ENCODE measurements at places on chromosomes 5 and 9.

GRCh38 chr5:54556141-54556540 lies 38.6 kb downstream of the SNX18 start:
- no peak for DNase-seq

GRCh38 chr5:177528631-177529030 lies 11.9 kb upstream of the DDX41 start:
- DNase-seq, result no peak

- no peak for DNase-seq
Measured at GRCh38 chr9:37953206-37953774, 49.4 kb upstream of the SLC25A51 start.

DNA sequence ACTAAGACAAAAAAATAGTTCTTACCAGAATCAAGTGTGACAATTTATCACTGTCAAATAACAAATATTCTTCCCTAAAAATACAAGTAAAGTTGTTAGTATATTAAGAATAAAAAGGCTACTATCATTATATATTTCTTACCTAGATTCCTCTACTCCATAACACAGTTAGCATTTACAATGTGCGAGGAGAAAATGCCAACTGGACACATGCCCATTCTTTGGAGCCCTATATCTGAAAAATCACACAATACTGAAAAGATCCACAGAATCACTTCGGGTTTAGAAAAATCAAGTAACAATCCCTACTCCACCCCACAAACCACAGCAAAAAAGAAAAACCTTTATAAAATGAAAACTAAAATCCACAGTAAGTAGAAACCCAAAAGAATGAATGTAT lies 70.9 kb downstream of the PKD2L2 start:
- DNase-seq, result no peak

DNA sequence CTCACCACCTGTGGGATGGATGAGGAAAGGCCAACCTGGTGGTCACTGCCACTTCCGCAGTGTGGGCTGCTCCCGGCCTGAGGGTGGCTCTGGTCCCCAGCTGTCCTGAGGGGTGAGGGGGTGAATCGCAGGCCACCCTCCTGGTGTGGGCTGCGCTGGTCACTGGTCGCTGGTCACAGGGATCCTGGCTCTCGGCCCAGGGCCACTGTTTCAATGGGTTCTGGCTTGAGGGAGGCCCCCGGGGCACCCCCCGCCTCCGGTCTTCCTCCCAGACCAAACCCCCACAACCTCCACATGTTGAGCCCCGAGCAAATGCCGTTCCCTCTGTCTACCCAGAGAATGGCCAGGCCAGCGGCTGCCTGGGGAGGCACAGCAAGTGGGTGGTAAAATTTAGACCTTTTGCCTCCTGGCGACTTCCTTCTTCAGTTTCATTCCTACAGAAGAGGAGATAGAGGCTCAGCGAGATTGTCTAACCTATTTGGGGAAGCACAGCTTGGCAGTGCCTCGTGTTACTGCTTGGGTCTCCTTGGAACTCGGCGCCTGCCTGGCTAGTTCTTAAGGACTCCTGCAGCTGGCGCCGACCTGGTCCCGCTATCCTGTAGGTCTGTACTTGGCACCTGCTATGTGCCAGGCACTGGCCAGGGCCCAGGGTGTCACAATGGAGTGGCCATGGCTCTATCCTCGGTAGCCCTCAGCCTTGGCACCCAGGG lies 48.2 kb downstream of the RXRA start:
- DNase-seq, result no peak

DNA sequence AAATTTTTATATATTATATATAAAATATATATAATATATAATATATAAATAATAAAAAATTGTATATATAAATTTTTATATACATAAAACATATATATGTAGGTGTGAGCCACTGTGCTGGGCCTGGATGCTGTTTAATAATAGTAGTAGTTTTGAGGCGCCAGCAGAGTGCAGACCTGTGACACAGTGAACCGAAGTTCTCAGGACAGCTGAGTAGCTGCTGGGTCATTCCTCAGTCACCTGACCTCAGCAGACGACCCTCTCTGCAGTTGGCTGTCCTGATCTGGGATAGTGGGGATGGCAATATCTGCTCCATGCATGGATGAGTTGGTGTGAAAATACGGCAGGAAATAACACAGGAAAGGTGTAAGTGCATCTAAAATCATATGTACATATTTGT lies 3.3 kb upstream of the SNX18 start:
- no peak for DNase-seq

DNA sequence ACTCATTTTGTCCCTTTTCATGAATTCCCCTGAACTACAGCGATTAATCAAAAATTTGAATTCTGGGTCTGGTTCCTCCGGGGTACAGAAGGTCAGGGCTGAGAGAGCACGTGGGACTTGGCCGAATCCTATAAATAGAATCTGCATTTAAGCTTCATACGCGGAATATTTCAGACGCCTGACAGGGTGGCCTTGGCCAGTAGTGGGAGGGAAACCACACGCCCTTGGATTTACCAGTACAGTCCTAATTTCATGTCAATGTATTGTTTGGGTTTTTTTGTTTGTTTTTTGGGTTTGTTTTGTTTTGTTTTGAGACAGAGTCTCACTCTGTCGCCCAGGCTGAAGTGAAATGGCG lies 21.5 kb upstream of the NIPBL start:
- no peak for DNase-seq

DNA sequence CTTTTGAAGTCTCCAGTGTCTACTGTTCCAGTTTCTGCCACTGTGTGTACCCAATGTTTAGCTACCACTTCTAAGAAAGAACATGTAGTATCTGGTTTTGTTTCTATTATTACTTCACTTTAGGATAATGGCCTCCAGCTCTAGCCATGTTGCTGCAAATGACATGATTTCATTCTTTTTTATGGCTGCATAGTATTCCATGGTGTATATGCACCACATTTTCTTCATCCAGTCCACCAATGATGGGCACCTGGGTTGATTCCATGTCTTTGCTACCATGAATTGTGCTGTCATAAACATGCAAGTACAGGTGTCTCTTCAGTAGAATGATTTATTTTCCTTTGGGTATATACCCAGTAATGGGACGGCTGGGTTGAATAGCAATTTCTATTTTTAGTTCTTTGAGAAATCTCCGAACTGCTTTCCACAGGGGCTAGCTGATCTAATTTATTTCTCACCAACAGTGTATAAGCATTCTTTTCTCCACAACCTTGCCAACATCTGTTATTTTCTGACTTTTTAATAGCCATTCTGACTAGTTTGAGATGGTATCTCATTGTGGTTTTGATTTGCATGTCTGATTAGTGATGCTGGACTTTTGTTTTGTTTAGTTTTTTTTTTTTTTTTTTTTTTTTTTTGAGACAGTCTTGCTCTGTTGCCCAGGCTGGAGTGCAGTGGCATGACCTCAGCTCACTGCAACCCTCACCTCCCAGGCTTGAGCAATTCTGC lies 68.9 kb downstream of the WDR41 start:
- DNase-seq, result no peak

DNA sequence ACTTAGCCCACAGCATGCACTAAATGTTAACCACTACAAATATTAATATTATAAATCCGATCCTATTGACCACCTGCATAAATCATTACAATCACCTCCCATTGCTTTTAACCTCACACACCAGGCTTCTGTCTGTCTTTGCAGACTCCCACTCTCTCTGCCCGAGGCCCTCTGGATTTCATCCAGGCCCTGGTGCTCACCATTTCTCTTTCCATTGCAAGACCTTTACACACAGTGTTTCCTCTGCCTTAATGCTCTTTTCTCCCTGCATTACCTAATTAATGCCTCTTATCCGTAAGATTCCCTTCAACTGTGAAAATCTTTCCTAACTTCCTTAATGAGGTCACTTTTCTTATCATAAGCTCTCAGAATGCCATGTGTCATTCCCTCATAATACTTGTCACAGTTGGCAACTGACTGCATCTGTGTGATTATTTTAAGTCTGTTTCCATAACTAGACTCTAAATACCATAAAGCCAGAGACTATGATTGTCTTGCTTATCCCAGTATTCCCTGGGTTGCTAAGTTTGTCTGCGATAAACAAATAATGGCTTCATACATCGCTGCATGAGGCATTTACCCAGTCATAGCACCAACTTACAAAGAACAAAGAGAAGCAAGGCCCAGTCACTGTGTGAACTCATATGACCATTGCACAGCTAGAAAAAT lies 155.1 kb downstream of the CCDC192 start:
- no peak for DNase-seq

- DNase-seq, result no peak
Measured at GRCh38 chr5:56269216-56269927, 36.2 kb upstream of the ANKRD55 start.

- DNase-seq, result no peak
Measured at GRCh38 chr5:153742060-153742459, 251.6 kb downstream of the GRIA1 start.

GRCh38 chr5:142322747-142323479 lies 1.9 kb downstream of the SPRY4 start:
- DNase-seq, result no peak

DNA sequence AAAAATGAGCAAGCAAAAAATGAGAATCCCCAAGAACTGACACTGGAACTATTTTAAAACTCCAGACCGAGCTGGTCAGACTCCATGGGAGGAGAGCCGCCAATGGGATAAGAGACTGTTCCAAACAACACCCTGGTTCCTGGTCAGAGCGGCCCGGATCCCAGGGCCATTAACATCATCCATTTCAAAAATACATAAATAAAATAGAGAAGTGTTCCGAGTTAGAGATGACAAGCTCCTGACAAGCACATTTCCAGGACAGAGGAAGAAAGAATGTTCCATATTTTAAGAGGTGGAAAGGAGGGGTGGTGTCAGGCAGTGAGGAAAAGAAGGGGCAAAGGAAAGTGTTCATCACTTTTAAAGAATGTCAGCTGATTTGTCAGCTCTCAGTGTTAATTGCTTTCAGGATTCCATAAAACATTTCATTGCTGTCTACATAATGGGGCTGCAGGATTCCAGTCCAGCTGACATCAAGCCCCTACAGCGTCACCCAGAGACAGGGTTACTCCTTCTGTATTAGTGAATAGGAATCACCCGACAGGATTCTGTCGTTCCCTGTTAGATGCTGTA lies 202.5 kb upstream of the TRIM32 start:
- no peak for DNase-seq

DNA sequence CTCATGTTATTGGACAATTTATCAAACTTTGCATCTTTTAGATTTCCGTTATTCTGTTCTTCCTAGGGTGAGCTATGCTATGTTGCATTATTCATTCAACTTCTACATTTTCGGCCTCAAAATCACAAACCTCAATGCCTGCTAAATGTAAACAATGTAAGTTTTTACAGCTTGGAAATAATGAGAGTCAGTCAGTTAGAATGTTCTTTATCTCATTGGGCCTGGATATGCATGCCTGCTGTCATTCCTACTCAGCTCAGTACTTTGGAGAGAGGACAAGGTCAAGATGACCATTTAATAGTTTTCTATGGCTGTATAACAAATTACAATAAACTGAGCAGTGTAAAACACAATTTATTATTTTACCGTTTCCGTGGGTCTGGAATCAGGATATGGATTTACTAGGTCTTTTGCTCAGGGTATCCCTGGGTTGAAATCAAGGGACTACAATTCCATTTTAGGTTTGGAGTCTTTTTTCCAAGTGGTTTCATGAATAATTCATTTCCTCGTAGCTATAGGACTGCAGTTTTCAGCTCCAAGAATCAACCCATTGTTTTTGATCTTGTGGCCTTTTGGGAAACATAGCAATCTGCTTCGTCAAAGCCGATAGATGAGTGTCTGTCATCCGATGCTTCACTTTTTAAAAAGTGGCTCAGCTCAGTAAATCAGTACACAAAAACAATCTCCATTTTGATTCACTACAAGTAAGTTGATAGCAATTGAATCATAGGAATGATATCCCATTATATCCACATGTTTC lies 1143.2 kb upstream of the CDH6 start:
- no peak for DNase-seq

GRCh38 chr9:98708103-98708932 lies 417 bp downstream of the GABBR2 start:
- no peak for DNase-seq

DNA sequence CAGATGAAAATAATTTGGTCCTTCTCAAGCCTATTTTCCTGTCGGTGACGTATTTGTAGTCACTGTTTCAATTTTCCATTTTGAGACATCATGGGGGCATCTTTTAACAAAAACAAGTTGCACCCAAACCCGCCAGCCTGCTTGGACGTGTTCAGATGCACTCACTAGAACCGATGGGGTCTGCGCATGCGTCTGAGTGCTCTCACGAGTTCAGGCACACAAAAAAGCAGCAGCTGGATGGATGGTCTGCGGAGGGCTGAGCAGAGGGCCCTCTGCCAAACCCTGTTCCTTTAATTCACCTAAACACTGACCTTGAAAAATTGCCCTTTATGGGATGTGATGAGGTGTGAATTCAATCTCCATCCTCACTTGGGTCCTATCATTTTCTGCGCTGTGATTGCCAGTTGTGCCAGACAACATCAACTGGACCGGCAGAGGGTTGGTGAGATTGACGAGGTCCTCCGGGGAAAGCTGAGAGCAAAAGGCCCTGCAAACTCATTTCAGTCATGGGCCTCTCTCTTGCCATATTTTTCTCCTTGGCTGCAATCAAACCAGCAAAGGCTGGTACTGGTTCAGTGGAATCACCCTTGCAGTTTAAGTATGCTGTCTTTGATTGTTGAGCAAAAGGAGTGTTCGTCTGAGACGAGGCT lies 251.9 kb downstream of the NFIB start:
- DNase-seq, result no peak

DNA sequence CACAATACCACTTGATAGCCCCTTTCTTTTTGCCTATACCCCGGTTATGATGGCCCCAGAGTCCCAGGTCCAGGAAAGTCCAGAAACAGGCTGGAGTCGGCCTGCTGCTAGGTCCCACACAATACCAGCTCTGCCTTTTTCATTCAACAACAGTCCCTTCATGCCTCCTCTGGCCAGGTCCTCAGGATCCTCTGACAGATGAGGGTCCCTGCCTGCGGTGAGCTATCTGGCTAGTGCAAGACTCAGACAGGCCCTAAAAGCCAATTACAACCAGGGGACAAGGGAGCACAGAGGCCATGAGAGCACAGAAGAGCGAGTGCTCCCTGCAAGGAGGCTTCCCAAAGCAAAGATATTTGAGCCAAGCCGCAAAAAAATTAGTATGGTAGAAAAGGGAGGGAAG lies 84.8 kb upstream of the ZBTB43 start:
- DNase-seq, result no peak

GRCh38 chr5:172585114-172585513 lies 55.9 kb upstream of the NEURL1B start:
- no peak for DNase-seq

GRCh38 chr9:5536684-5537083 lies 26.4 kb downstream of the PDCD1LG2 start:
- no peak for DNase-seq

GRCh38 chr9:130927995-130928900 lies 10.8 kb downstream of the FIBCD1 start:
- no peak for DNase-seq

Data from stimulated activated naive CD4-positive, alpha-beta T cell treated with Interleukin-2 at 50 U/mL for 16 hours (primary cell).